ENCODE measurements at places on chromosomes 4 and X.

- DNase-seq = no peak
Observed at GRCh38 chr4:119652998-119653397, 24.4 kb upstream of the PDE5A start.

DNA sequence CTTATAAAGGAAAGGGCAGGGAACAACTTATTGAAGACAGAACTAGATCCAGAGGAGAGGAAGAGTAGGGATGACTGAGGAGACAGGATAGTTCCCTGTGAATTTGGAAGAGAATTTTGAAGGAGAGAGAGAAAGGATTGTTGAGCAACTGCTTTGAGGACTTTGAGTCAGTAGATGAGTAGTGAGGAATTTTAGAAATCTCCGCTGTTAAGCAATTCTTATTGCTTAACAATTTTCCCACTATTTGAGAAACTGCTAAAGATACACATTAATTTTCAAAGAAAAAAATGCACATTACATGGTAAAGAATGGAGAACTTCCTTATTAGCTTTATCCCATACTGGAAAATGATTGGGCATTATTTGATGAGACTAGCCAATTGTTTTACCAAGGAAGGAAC, 116.3 kb upstream of the NRK start:
- no peak for DNase-seq

- DNase-seq = no peak
Observed at GRCh38 chr4:101801958-101802357, 11.4 kb downstream of the BANK1 start.

- DNase-seq = no peak
Observed at GRCh38 chrX:57519578-57520118, 72.2 kb upstream of the ZXDB start.

GRCh38 chr4:170770664-170771063, 680.9 kb upstream of the AADAT start:
- no peak for DNase-seq
